Fibroblast of skin of back (primary cell): ENCODE measurements at places on chromosomes 5 and 9.

DNA sequence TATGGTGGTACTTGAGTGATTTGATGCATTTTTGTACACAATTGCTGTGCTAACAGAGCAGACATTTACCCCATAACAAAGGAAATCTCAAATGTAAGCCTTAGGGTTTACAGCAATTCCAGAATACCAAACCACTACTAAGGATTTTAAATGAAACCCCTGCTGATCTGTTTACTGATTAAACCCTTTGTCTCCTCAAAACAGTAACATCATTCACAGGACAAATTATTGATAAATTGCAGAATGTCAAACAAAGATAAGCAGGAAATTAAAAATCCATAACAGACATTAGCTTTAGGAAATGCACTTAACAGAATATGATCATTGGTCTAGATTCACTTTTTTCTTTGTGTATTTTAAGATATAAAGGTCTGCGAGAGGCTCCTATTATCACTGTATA is 1016.4 kb upstream of the DMAC1 start:
- no peak for DNase-seq

GRCh38 chr9:134641173-134641989 is at the start of gene COL5A1:
Gene COL5A1 (plus strand): TSS chr9:134641803. CDS start chr9:134642188, 385 bp downstream.
- peak; percentile 97 for DNase-seq

DNA sequence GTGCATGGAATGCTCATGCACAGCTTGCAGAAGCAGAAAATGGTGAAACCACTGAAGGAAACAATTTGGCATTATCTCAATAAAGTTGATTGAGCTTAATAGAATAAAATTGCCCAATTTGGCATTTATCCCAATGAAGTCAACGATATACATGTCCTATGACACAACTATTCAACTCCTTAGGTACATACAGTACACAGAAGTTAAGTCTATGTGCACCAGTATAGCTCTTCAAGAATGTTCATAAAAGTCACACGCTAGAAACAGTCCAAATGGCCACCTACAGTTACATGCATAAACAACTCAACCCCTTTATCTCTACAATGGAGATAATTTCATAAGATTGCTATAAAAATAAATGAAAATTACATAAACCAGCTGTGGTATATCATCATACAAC is 184.5 kb downstream of the DENND1A start:
- DNase-seq: no peak

DNA sequence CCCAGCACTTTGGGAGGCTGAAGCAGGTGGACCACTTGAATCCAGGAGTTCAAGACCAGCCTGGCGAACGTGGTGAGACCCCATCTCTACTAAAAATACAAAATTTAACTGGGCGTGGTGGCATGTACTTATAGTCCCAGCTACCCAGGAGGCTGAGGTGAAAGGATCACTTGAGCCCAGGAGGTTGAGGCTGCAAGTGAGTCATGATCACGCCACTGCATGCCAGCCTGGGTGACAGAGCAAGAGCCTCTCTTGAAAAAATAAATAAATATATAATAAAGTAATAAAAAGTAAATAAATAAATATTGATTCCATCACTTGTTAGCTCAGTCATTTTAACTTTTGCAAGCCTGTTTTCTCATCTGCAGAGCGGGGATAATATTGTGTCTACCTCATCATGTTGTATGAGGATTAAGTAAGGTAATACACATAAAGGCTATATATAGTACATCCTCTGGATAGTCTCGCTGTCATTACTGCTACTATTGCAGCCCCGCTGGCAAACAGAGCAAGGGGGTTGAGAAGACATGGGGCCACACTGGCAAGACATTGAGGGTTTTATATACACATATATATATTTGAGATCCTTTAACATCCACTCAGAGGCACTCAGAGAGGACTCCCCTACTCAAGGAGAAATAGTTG is 210.9 kb downstream of the C9orf152 start:
- no peak for DNase-seq

DNA sequence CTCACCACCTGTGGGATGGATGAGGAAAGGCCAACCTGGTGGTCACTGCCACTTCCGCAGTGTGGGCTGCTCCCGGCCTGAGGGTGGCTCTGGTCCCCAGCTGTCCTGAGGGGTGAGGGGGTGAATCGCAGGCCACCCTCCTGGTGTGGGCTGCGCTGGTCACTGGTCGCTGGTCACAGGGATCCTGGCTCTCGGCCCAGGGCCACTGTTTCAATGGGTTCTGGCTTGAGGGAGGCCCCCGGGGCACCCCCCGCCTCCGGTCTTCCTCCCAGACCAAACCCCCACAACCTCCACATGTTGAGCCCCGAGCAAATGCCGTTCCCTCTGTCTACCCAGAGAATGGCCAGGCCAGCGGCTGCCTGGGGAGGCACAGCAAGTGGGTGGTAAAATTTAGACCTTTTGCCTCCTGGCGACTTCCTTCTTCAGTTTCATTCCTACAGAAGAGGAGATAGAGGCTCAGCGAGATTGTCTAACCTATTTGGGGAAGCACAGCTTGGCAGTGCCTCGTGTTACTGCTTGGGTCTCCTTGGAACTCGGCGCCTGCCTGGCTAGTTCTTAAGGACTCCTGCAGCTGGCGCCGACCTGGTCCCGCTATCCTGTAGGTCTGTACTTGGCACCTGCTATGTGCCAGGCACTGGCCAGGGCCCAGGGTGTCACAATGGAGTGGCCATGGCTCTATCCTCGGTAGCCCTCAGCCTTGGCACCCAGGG is 48.2 kb downstream of the RXRA start:
- DNase-seq: no peak

DNA sequence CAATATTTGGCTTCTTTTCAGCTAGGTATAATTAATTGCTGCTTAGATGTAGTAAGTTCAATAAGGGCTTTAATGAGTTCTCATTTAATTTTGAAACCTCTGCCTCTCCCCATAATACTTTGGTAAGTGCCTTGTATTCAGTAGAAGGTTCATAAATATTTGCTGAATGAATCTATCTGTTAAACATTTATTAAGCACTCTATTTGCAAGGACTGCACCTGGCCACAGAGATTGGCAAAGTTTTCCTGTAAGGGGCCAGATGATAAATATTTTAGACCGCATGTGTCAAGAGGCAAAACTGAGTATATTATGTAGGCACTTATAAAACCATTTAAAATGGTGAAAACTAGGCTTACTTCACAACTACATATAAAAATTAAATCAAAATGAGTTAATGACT is 19.0 kb upstream of the GNA14 start:
- DNase-seq: no peak

DNA sequence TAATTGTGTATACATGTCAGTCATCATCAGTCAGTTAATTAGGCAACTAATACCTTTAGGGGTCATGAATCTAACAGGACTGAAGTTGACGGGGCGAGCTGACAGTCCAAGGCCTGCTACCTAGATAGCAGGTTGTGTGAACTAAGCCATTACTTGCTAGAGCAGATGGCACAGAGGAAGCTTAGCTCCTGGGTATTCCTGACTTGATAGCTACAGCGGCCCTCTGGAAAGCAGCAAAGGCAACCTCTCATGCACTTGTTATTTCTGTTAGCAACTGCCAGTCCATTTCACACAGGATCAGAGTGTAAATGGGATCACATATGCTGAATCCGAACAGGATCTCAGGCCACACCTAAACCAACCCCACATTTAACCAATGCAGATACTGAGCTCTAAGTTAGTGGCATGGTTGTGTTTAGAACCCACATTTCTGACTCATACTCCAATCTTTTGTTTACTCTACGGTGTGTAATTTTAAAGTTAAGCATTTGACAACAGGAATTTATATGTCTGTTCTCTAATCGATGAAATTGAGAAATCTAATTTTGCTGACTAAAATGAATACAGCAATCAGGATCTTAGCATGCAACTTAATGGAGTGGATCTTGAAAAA is 521.3 kb upstream of the ZNF608 start:
- DNase-seq: no peak

DNA sequence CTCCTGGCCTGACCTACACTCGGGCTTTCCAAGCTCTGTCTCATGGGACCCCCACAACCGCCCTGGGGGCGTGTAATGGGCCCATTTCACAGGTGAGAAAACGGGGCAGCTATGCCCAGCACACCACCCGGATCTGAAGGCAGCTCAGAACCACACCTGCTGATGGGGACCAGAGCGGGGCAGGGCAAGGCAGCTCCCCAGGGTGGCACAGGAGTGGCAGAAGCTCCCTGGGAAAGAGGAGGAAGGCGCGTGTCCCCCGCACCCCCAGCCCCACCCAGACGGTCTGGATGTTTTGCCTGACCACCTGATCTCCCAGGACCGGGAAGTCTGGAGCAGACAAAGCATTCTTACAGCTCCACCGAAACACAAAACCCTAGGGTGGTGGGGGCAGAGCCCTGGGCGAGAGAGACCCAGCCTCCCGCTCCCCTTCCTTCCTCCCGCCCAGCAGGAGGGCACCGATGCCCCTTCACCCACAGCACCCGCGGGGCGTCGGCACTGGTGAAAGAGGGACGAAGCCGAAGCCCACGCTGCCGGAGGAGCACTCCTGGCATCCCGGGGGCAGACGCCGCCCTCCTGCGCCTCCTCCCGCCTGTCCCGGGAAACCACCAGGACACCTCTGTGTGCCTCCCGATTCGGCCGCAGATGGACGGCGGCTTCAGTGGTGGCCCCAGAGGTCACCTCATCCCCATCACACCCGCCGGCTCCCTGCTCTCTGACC is 14.5 kb downstream of the NOTCH1 start:
- no peak for DNase-seq

- no peak for DNase-seq
These were observed 1.2 kb upstream of the GABRA1 start for GRCh38 chr5:161846746-161847145.

DNA sequence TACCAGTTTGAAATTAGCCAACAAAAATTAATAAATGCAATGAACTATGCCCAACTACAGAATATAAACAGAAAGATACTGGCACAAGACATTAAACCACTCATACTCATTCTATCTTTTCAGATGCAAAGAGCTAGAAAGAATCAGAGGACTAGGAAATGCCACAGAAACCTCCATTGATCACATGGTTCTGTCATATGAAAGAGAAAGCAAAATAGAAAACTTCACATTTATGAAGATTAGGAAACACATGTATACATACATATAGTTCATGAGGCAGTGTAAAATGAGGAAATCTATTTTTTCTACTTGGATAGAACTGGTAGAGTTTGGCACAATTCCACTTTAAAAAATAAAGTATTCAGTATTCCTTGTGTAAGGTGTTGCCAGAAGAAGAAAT is 275.1 kb upstream of the PTGER4 start:
- no peak for DNase-seq

DNA sequence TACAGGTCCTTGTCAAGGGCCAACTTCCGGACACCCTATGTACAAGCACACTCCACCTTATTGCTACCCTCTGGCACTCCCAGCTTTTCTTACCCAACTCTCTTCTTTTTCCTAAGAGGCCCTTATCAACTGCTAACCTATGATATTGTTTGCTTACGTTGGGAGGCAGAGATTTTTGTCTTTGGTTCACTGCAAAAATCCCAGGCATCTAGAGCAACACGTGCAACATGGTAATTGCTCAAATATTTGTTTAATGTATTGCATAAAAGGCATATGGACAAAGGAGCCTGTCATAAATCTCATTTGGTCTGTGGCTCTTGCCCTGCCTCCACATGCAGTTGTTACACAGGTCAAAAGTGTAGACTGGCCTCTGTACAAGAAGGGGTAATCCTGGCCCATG is 35.8 kb upstream of the ATP10B start:
- no peak for DNase-seq

GRCh38 chr9:68653141-68653595 is 51.9 kb upstream of the PIP5K1B start:
- no peak for DNase-seq

DNA sequence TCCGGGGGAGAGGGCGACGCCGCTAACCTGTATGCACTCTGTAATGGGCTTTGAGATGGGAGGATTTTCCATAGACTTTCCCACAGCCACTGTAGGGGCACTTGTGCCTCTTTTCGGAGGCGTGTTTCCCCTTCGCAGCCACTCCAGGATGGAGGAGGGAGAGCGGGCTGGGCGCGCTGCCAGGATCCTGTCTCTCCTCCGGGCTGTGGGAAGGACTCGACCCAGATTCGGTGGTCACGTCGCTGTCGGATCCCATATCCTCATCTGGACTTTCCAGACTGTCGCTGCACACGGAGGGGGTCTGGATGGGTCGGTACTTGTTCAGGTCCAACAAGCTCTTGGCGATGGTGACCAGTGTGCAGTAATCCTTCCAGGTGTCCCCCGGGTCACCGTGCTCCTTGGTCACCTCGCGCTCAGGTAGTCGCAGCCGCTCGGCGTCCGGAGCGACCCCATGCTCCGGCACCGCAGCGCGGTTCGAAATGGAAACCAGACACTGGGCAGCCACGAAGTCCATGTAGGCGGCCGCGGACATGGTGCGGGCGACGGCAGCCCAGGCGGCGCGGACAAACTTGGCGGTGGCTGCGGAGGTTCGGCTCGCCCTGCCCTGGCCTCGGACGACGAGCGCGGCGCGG is 1.5 kb downstream of the KLF9 start:
- peak; percentile 76 for DNase-seq

DNA sequence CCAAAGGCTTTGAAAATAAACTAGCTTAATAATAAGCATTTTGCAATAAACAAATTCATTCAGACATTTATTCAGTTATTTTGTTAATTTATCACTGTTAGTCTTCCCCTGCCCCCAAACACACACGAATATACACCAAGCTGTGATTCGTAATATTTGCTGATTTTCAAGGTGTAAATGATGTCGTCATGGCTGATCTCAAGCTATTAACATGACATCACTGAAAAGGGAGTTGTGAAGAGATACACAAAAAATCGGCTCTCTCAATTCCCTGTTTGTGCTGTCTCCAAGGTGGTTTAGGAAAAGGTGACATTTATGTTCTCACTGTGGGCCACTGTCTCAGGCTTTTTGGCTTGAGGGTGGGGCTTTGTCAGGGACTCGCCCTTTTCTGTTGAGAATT is 413.3 kb downstream of the CDH9 start:
- no peak for DNase-seq

DNA sequence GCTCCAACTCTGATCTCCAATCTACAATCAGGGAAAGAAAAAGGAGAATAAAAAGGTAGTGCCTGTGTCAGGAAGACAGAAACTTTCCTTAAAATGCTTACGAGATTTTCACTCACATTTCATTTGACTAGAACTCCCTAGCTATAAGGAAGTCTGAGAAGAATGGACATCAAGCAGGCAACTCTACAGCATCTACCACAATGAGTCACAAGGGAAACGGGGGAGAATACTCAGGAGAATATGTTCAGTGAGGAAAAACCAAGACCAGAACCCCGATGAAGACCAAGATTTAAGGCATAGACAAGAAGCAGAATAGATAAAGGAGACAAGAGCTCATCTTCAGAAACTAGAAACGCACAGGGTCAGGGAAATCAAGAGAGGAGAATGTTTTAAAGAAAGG is 9.0 kb upstream of the SETD9 start:
- DNase-seq: peak; percentile 53
